ENCODE measurements at places on chromosomes 6 and 20. TPM values are rescaled to one million over a fixed set of nuclear protein-coding genes. Genes with fewer than 3 reads are reported as not detected.

The CD40 gene
- 1.5 TPM for polyA plus RNA-seq

The STMND1 gene
- polyA plus RNA-seq, result 0.79 TPM

The KHDRBS2 gene
- polyA plus RNA-seq, result 20.7 TPM

The HIVEP2 gene
- 12.5 TPM for polyA plus RNA-seq

The PTP4A1 gene
- polyA plus RNA-seq, result 10.4 TPM

The PPP1R3G gene
- polyA plus RNA-seq, result 0.55 TPM

The CPXM1 gene
- not detected for polyA plus RNA-seq
